ENCODE measurements at places on chromosomes 7 and 10. TPM values are rescaled to one million over a fixed set of nuclear protein-coding genes. Genes with fewer than 3 reads are reported as not detected.

DNA sequence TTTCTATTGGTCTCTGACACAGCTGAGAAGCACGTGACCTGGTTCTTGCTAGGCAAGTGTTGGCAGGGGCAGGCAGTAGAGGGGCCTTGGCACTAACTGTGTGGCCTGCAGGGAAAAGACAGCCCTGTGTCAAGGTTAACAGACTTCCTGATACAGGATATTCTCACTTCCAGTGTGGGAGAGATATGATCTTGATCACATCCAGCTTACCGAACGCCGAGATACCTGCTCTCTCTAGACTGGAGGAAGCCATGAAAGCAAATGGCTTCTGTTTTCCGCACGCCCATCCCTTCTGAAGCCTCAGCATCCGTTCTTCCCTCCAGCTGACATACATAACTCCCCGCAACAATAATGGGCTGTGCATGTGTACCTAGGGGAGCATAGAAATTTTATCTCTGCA is 79.4 kb downstream of the VSTM4 start:
- ATAC-seq: no peak

DNA sequence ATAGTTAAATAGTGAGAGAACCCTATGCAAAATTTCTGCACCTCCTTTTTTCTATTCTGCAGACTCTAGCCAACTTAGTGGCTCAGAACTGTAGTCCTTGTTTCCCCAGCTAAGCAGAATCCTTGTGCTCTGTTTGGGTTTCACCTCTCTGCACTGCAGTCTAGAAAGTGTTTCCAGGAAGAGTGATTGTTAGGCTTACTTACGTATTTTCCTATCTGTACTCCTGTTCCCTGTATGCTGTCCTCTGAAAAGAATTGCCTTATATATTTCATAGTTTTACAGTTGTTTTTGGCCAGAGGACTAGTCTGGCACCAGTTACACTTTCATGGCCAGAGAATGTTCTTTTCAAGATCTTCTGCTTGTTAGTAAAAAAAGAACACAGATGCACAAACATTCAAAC is 154.6 kb upstream of the POT1 start:
- ATAC-seq: no peak

GRCh38 chr10:3654496-3654895 is 130.5 kb downstream of the KLF6 start:
- no peak for ATAC-seq

GRCh38 chr10:49791100-49791499 is 29.0 kb upstream of the OGDHL start:
- ATAC-seq: no peak

DNA sequence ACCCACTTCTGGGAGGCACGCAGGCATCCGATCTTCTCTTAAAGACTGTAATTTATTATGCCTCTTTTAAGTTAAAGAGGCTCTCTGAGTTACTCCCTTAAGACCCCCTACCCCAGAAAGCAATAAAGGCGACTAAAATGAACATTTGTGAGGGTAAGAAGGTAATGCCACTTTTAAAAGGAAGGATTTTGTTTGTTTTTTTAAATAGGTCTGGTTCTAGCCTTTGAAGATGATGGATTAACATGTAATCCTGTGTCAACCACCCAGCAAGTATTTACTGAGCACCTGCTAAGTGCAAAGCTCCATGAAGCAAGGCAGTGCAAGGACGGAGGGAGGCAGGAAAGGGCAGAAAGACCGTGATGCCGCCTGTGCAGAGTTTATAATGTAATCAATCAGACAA is 26.1 kb downstream of the SH3PXD2A start:
- no peak for ATAC-seq

- no peak for ATAC-seq
These were observed 184.6 kb downstream of the HIBADH start for GRCh38 chr7:27478084-27478483.

GRCh38 chr10:52949899-52950298 is 177.3 kb upstream of the MBL2 start:
- no peak for ATAC-seq

DNA sequence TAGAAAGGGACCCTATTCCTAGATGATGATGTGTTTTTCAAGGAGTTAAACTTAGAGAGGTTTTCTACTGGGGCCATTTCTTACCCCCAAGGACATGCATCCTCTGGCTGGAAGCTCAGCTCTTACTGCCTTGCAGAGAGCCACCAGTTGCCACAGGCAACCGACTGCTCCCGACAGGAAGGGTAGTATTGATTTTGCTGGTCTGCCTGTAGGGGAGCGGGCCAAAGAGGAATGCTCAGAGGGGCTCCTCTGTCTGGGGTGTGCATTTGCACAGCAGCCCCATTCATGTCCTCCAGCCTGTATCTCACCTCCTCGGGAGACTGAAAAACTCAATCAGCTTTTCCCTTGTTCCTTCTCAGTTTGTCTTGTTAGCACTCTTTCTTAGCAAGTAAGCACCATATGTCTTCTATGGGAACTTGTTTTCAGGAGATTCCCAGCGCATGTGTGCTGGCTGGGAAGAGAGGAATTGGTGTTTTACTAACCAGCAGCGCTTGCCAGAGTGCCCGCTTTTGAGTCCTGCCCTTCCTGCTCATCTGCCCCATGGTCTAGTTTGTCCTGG is 739.0 kb upstream of the GALNT17 start:
- ATAC-seq: no peak

DNA sequence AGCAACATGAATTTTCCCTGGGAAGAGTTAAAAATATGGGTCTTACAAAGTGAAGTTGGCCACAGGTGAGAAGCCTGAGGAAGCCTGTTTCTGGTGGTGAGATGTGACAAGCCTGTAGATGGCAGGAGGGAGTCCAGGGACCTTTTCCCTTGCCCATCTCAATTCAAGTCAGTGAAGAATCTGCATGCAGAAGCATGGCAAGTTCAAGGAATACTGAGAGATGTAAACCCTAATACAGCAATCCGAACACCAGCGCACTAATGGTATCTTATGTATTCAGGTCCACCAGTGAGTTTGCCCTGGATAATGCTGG is 73.6 kb downstream of the RHOBTB1 start:
- ATAC-seq: no peak

- no peak for ATAC-seq
These were observed 64.4 kb downstream of the GNAI1 start for GRCh38 chr7:80199051-80199450.

DNA sequence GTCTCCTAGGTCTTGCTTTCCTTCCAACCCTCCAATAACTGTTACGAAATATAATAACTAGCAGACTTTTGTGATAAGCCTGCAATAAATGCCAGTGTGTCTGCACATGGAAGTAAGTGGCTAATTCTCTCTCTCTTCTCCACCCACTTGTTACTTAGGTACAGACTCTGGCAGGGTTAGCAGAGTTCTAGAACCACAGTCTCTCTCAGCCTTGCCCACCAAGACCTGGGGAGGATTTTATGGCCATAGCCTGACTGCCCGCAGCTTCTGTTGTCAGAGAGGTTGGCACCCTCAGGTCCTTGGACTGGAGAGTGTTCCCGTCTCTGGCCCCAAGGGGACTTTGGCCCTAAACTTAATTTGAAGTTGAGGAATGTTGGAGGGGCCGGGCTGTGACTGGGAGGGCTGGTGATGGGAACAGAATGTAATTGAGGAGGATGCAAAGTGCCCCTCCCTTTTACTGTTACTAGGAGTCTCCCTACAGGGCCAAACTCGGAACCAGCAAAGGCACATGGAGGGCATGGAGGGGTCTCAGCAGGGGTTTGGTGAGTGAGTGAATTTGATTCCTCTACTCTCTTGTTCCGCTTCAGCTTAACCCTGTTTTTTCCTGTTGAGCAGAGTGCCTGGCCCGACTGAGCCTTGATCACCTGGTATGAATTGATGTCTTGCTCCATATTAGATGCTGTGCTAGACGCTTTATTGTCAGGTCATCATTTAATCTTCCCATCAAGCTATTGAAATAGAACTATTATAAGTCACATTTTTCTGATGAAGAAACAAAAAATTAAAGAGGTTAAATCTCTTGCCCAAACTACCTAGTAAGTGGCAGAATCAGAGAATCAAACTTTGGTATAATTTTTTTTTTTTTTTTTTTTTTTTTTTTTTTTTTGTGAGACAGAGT is 37.0 kb upstream of the LCOR start:
- ATAC-seq: no peak

Gene DEPP1
- 0.73 TPM for total RNA-seq

- no peak for ATAC-seq
These were observed 59.3 kb downstream of the ANKMY2 start for GRCh38 chr7:16586081-16586874.

DNA sequence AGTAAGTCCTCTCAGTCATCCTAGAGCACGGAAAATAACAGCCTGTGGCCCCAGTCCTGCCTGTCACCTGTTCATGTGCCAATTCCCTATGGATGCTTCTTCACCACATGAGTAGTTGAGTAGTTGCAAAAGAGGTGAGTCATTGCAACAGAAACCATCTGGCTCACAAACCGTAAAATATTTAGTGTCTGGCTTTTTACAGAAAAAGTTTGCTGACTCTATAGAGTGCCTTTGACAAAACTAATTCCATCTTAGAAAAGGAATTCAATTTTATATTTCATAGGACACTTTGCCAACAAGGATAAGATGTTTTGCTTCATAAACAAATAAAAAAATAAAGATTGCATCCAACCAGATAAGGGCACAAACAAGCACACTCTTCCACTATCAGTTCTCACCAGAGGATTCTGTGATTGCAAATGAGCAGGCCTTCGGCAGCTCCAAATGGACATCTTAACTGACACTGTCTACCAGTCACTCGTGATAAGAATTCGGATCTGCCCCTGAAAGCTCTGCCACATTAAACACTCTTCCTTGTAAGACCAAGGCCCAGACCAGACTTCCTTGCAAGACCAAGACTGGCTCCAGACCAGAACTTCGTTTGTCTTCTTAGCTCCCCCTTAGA is 242.7 kb upstream of the SEMA3C start:
- no peak for ATAC-seq

GRCh38 chr10:68560943-68561864 is 1.1 kb downstream of the TET1 start:
- peak; percentile 35 for ATAC-seq

- ATAC-seq: no peak
These were observed 92.8 kb upstream of the TAC1 start for GRCh38 chr7:97639036-97639435.

Gene TMEM270
- total RNA-seq: not detected

GRCh38 chr7:153473185-153473584 is 579.0 kb upstream of the DPP6 start:
- no peak for ATAC-seq

DNA sequence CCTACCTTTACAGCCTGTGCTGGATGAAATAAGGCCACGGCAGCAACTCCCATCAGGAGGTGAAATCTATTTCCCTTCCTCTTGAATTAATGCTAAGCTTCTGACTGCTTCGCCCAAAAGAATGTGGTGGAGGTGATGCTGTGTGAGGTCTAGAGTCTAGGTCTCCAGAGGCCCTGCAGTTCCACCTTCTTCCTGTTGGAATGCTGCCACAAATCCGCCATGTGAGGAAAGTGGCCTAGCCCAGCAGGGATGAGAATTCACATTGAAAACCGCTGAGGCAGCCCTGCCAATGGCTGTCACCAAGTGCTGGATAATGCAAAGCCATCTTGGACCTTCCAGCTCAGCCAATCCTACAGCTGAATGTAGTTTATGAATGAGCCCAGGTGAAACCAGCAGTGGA is 28.0 kb downstream of the RHOBTB1 start:
- ATAC-seq: no peak

DNA sequence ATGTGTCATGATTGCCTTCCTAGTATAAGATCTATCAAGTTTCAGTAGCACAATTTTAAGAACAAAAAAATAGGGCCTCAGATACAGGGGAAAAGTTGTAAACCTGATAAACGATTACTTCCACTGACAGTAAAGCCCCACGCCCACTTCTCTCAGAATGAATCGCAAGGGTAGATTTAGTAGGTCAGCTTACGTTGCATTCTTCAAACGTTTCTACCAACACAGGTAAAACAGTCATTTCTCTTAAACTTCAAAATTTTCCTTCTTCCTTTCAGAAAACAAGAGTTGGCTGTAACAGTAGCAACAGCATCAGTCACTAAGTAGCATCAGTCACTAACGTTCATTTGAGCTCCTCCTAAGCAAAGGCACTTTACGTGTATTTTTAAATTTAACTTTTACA is 221.5 kb downstream of the ADAM12 start:
- peak; percentile 44 for ATAC-seq

Gene ITIH5
- 0.34 TPM for total RNA-seq

- ATAC-seq: no peak
These were observed 1.3 kb downstream of the SEMA3D start for GRCh38 chr7:85185424-85186082.

GRCh38 chr7:77736991-77737390 is 40.7 kb downstream of the RSBN1L start:
- no peak for ATAC-seq

Gene PITRM1
- 160 TPM for total RNA-seq

GRCh38 chr10:79378383-79378646 is 31.0 kb downstream of the PPIF start:
- ATAC-seq: no peak

DNA sequence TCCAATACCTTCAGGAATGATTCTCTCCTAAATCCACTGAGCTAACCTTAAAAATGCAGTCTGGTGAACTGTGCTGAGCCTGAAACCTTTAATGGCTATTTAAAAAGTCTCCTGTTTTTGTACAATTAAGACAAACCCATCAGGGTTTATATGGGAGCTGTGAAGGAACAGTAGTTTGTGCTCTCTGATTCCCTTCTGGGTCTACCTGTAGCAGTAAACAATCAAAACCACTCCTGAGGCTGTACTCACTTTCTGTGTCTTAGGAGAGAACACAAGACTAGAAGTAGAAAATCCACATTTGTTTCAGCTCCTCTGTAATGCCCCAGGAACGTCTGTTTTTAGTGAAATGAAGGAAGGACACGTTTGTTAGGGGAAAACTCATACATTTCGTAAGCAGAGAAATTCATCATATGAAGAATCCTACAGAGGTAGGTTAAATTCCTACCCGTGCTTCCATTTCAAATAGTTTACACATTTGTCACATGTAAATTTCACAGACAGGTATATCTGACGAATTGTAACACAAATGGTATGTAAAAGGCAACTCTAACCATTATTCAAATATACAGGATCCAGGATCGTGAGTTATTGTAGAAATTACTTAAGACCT is 2.6 kb downstream of the CUX1 start:
- ATAC-seq: no peak

GRCh38 chr10:13961097-13961496 is 369.6 kb downstream of the FRMD4A start:
- peak; percentile 11 for ATAC-seq

GRCh38 chr10:8069627-8070026 is 15.1 kb downstream of the GATA3 start:
- no peak for ATAC-seq

GRCh38 chr7:41203542-41203941 is 499.3 kb downstream of the INHBA start:
- ATAC-seq: no peak

- ATAC-seq: no peak
These were observed 25.1 kb upstream of the SVOPL start for GRCh38 chr7:138726288-138726687.

- peak; percentile 19 for ATAC-seq
These were observed 6.3 kb upstream of the IL2RA start for GRCh38 chr10:6068422-6068821.

- no peak for ATAC-seq
These were observed 244.3 kb upstream of the KCND2 start for GRCh38 chr7:120028636-120029035.

GRCh38 chr7:151095828-151096475 is 9.7 kb downstream of the AGAP3 start:
- peak; percentile 71 for ATAC-seq

Measured in activated T-helper 17 cell treated with anti-CD3 and anti-CD28 coated beads, Interleukin-2, amount 50 U/mL, for 72 hours (primary cell).